ENCODE measurements at places on chromosomes 7 and 10.

- no peak for DNase-seq
Observed at GRCh38 chr7:155741082-155741481, 71.2 kb downstream of the SHH start.

GRCh38 chr7:146728611-146729010 lies 612.0 kb downstream of the CNTNAP2 start:
- no peak for DNase-seq

DNA sequence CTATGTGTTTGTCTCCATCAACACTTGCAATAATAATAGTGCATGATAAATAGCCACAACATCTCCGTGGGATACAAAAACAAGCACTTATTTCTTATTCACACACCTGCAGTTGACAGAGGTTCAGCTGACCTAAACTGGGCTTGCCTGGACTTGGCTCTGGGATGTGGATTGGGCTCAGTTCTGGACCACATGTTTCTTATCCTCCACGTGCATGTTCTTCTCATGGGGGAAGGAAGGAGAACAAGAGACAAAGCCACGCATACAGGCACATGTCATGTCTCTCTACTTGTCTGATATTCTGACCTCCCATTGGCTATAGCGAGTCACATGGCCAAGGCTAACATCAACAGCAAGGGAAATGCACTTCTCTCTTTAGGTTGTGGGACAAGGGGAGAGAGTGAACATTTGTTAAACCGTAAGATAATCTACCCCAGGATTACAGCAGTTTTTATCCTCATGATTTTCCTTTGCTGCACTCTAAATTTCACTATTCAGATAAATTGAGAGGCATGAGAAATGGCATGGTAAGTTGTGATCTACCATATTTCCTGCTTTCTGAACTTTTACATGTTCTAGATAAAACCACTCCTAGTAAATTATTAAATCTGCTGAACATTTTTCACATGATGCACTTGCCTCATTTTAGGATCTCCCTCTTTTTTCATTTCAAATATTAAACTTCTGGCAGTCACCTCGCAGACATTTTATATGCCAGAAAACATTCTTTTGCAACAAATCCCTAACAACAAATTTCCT lies 33.7 kb downstream of the CFAP58 start:
- DNase-seq = peak; percentile 33

DNA sequence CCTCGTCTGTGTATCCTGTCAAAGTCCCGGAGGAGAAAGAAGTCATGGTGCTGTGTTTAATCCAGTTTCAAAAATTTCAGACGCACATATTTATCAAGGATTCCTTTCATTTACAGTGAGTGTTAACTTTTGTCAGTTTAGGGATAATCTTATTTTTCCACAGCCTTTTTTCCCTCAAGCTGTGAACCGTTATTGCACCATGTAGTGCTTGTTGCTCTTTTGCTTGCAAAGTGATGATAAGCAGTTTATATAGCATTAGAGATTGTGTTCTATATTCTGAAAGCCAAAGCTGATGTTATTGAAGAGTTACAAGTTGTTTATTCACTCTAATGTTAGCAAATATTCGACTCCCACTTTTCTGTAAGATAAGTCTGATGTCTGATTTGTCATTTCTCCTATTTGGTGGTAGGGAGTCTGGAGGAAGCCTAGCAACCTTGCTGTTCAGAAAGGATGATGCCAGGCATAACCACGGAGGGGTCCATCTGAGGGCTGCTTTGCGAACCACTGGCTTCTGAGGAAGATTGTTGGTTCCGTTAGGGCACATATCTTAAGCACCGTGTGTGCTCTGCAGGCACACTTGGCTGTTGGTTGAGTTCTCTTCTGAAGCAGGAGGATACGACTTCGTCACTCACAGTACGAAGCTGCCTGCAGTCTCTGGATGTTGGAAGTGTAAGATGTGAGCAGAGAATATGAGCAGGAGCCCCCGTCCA lies 11.7 kb downstream of the CCNY start:
- no peak for DNase-seq

GRCh38 chr7:91784469-91784868 lies 96.0 kb downstream of the MTERF1 start:
- DNase-seq = no peak

DNA sequence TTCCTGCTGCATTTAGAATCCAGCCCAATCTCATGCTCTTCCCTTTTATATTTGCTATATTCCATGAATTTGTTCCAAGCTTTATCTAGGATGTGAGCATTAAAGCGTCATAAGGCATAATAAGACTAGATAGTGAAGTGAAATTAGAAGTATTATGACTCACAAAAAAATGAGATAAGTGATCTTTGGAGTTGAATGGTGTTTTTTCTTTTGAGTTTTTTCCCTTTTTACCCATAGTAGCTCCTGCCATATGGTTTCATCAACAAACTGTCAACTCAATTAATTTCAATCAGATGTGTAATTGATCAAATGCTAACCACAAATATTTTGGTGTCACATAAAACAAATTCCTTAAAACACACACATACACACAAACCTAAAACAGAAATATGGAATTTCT lies 17.0 kb downstream of the KLHDC10 start:
- DNase-seq = no peak

- no peak for DNase-seq
Observed at GRCh38 chr10:31103112-31103511, 71.4 kb upstream of the ZNF438 start.

- no peak for DNase-seq
Observed at GRCh38 chr10:1419796-1420610, 317.3 kb downstream of the ADARB2 start.

GRCh38 chr7:151208253-151208862 lies 1.9 kb downstream of the H2BK1 start:
- no peak for DNase-seq

DNA sequence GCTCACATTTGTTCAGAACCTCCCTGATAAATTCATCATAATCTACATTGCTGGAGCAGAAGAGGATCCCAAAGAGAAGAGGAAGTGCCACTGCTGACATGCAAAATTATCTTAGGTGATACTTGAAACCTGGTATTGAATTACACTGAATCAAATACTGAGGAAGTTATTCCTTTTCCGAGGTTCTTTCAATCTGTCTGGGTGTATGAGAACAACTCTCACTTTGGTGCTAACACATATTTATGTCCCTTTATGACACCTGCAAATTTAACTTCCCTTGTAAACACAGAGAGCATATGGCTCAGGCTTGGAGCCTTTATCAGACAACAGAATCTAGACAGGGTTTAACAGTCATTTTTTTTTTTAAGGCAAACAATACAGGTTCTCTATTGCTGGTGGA lies 131.4 kb downstream of the SRPK2 start:
- no peak for DNase-seq

GRCh38 chr7:123747620-123748141 lies 1.1 kb downstream of the WASL start:
- DNase-seq = peak; percentile 87

GRCh38 chr7:152899548-152900109 lies 140.1 kb downstream of the ACTR3B start:
- no peak for DNase-seq

DNA sequence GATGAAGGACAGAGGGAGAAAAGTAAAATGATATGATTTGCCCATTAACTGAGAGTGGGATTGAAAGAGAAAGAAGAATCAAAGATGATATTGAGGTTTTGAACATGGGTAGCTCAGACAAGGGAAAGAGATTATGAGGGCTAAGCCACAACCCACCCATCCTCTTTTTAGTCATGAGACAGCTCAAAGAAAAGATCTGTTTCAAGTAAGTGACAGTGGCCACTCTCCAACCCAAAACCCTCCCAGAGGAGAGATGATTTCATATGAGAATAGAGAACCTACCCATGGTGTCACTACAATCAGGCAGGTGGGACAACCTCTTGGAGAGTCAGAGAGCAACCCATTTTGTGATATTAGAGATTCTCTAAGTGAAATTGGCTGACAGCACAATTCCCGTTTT lies 32.2 kb downstream of the PLXNA4 start:
- DNase-seq = no peak
